A375 (cell line): ENCODE measurements at places on chromosomes 4 and X. TPM values are rescaled to one million over a fixed set of nuclear protein-coding genes. Genes with fewer than 3 reads are reported as not detected.

Gene SH2D1A
- total RNA-seq = 0.05 and 0.08 TPM in 2 replicates

Gene PHF8
- total RNA-seq = 23.2 and 28.1 TPM in 2 replicates

Gene MID1
- 12.8 and 22.7 TPM in 2 replicates for total RNA-seq

Gene PROM1
- 0.11 TPM in 1 of 2 replicates, not detected in the other for total RNA-seq

Gene CXCL3
- 3.4 and 4.3 TPM in 2 replicates for total RNA-seq

Gene RTL3
- total RNA-seq = 0.34 TPM in 1 of 2 replicates, not detected in the other

Gene RPA4
- total RNA-seq = 0.68 and 0.82 TPM in 2 replicates

Gene ZNF674
- total RNA-seq = 4.2 and 4.9 TPM in 2 replicates

Gene ADRA2C
- 0.16 and 0.30 TPM in 2 replicates for total RNA-seq

Gene CXorf65
- not detected in 2 replicates for total RNA-seq

Gene IL2RG
- 0.11 TPM in 1 of 2 replicates, not detected in the other for total RNA-seq

Gene IQCM
- total RNA-seq = 0.30 and 0.74 TPM in 2 replicates

Gene SERPINA7
- not detected in 2 replicates for total RNA-seq

Gene PDZD4
- 2.8 and 5.4 TPM in 2 replicates for total RNA-seq

Gene H2BW2
- not detected in 2 replicates for total RNA-seq

Gene CT45A5
- 105 and 135 TPM in 2 replicates for total RNA-seq

Gene ARL9
- total RNA-seq = 0.13 and 0.34 TPM in 2 replicates

Gene STPG2
- not detected in 2 replicates for total RNA-seq

Gene C4orf51
- total RNA-seq = not detected in 2 replicates

Gene BCOR
- 33.7 and 37.0 TPM in 2 replicates for total RNA-seq

Gene LRIT3
- total RNA-seq = 0.13 TPM in 1 of 2 replicates, not detected in the other

Gene CYTL1
- 0.30 TPM in 1 of 2 replicates, not detected in the other for total RNA-seq

Gene HMX1
- total RNA-seq = not detected in 2 replicates

Gene MND1
- total RNA-seq = 22.7 and 33.2 TPM in 2 replicates

Gene OTUD6A
- not detected in 2 replicates for total RNA-seq

Gene BGN
- 7.6 and 7.9 TPM in 2 replicates for total RNA-seq

Gene PCDH10
- total RNA-seq = 10.3 and 12.8 TPM in 2 replicates

Gene CNGA1
- total RNA-seq = 1.1 TPM in 1 of 2 replicates, not detected in the other

Gene SSX1
- 0.72 and 2.5 TPM in 2 replicates for total RNA-seq

Gene CFI
- 9.8 and 11.4 TPM in 2 replicates for total RNA-seq

Gene MAPK10
- 0.85 and 0.87 TPM in 2 replicates for total RNA-seq

Gene MAGEA8
- total RNA-seq = not detected in 2 replicates

Gene MAGEC3
- total RNA-seq = 0.68 and 0.93 TPM in 2 replicates

Gene ASB12
- not detected in 2 replicates for total RNA-seq

Gene TMEM255A
- total RNA-seq = 0.45 and 0.69 TPM in 2 replicates

Gene STBD1
- total RNA-seq = 1.9 and 3.2 TPM in 2 replicates

Gene STAP1
- total RNA-seq = not detected in 2 replicates

Gene TSPYL2
- 19.0 and 19.7 TPM in 2 replicates for total RNA-seq

Gene LRAT
- 6.7 and 9.3 TPM in 2 replicates for total RNA-seq

Gene CENPVL2
- not detected in 2 replicates for total RNA-seq

Gene TSR2
- 14.6 and 16.2 TPM in 2 replicates for total RNA-seq

Gene GLRA2
- not detected in 2 replicates for total RNA-seq

Gene KCTD8
- 0.30 and 0.58 TPM in 2 replicates for total RNA-seq
